Brain pericyte (primary cell): ENCODE measurements at places on chromosomes 6 and 20.

- DNase-seq = no peak
Observed at GRCh38 chr20:46642265-46642968, 8.8 kb downstream of the SLC13A3 start.

DNA sequence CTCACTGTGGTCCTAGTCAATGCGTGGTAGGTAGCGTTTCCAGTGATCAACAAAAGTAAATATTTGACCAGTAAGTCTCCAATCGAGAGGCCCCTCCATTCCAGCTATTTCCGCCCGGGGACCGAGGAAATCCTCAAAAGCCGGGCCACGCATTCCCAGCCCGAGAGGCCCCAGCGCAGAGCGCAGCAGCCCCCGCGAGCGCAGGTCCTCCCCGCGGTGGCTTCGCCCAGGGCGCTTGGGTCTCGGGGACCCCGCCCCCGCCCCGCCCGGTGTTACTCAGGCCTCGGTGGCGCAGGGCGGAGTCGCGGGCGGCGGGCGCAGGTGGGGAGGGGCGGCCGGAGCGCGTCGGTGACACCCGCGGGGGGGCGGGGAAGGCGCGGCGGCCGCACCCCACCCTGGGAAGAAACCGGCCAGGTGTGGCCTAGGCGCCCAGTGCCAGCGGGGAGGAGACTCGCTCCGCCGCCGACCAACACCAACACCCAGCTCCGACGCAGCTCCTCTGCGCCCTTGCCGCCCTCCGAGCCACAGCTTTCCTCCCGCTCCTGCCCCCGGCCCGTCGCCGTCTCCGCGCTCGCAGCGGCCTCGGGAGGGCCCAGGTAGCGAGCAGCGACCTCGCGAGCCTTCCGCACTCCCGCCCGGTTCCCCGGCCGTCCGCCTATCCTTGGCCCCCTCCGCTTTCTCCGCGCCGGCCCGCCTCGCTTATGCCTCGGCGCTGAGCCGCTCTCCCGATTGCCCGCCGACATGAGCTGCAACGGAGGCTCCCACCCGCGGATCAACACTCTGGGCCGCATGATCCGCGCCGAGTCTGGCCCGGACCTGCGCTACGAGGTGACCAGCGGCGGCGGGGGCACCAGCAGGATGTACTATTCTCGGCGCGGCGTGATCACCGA, at the start of gene DSP:
DSP (plus strand) TSS at position 497 of the 890 bp plus-strand sequence; CDS start at position 742, 245 bp downstream.
- no peak for DNase-seq

DNA sequence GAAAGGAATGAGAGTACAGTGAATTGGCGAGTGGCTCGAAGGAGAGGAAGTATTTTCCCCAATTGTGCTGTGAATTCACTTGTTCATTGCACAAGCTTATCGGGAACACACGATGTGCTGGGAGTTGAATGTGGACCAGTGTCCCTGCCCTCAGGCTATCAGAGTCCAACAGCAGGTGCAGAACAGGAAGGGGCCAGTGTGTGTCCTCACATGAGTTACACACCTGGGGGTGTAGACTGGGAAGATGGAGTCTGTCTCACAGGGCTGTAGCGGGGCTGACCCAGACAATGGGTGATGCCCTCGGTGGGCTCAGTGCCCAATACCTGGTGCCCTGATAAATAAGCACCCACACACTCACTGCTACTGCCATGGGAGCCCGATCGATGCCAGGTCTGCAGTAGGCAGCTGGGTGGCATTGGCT, 14.4 kb downstream of the DUSP22 start:
- DNase-seq = no peak

GRCh38 chr6:80268865-80269730, 162.6 kb downstream of the BCKDHB start:
- no peak for DNase-seq

DNA sequence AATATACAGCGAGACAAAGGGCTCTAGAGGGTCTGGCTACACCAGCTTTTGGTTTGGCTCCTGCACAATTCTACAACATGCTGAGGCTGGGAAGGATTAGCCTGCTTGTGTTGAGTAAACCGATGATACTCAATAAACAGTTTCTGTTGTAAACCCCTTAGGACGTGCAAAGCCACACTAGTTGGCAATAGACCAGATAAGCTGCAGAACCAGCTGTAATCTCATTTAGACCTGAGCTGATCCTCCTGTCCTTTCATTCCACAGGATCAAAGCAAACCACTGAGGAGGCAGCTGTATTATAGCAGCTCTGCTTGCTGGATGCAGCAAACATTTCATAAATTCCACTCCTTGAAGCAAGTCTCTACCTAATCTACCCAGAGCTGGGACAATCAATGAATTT, 79.7 kb downstream of the MMS22L start:
- no peak for DNase-seq

- DNase-seq = no peak
Observed at GRCh38 chr6:168138436-168138835, 59.4 kb upstream of the FRMD1 start.

DNA sequence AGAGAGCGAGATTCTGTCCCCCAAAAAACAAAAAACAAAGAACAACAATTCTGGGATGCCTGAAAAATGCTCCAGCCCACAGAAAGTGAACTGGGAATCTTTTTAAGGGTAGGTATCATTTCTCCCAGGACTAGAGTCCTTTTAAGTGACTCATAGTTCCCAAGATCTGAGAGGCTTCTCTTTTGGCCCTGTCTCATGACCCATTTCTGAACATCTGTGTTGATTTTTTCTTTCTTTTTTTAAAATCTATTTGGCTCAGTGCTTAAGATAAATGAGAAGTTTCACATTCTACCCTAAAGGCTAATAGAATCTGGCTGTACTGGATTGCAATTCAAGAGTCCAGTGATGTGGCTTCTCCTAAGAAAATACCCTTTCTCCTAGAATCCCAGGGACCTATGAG, 217.6 kb upstream of the FOXQ1 start:
- DNase-seq = no peak

- no peak for DNase-seq
Observed at GRCh38 chr20:2606507-2607006, 45.9 kb upstream of the NOP56 start.

- DNase-seq = no peak
Observed at GRCh38 chr6:155419161-155419560, 36.5 kb downstream of the NOX3 start.

- DNase-seq = no peak
Observed at GRCh38 chr6:90442366-90442765, 144.5 kb downstream of the MAP3K7 start.

DNA sequence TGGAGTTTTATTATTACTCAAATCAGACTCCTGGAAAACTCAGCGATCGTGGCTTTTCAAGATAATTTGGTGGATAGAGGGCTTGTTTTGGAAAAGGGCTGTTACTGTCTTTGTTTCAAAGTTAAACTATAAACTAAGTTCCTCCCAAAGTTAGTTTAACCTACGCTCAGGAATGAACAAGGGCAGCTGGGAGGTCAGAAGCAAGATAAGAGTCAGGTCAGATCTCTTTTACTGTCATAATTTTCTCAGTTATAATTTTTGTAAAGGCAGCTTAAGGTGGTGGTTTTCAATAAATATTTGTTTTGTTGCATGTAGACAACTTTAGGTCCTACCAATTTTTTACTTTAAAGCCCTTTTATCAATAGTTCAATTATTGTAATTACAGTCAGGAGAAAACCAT, 9.2 kb upstream of the GABRR2 start:
- DNase-seq = no peak

- no peak for DNase-seq
Observed at GRCh38 chr6:119390247-119390793, 40.8 kb upstream of the MAN1A1 start.

- DNase-seq = no peak
Observed at GRCh38 chr6:68059899-68060298, 575.2 kb upstream of the ADGRB3 start.

DNA sequence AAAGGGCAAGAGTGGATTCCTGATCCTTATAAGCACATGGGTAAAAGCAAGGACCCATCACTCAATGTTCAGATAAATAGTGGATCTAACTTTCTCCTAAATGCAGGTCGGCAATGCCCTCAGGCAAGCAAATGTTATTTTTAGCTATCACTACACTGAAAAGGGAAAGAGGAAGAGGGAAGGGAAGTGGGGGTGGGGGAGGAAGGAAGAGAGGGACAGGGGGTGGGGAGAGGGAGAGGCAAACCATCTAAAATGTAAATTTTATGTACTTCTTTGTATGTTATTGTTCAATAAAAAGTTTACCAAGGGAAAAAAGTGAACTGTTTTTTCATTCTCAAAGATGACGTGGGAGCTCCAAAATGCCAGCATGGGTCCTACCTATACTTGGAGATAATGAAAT, 44.2 kb downstream of the CHD6 start:
- DNase-seq = no peak

DNA sequence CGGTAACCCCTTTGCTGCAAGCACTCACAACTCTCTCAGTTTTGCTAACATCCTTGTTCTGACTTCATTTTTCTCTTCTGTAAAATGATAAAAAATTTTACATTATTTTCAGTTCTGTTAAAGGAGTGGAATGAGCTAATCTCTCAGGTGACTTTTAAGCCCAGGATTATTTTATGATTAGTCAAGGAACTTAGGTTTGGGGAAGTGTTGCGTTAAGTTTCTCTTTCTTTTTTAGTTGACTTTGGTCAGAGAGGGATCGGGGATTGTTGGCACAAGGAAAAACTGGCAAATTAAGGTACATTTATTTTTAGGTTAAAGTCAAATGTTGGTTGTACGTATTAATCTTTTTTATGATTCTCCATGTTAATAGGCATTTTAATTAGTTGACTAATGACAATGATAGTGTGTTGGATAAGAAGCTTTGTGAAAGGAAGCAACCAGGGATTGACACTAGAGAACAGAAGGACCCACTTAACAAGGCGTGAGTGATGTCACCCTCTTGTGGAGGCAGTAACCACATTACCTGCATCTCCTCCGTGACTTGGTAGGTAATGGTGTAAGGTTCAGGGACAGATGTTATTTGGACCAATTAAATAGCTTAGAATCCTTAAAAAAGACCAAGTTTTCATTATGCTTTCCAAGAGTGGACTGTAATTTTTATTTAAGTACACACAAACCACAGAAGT, 31.6 kb downstream of the CD83 start:
- DNase-seq = no peak

DNA sequence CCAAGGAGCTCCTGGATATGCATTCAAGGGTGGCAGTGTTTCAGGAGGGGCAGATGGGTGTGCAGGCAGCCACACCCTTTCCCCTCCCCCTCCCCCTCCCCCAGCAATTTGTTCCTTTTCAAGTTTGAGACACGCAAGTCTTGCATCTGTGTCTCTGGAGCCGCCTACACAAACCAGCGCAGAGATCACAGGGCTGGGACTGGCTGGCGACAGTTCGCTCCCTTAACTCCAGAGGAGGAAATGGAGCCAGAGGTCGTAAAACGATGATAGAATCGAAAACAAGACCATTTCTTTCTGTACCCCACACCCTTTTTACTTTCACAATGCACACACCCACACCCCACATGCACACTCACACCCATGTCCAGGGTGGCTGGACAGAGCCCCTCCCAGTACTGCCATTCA, 163.1 kb downstream of the LY86 start:
- DNase-seq = no peak

- DNase-seq = no peak
Observed at GRCh38 chr20:4545526-4545925, 176.2 kb upstream of the PRND start.

DNA sequence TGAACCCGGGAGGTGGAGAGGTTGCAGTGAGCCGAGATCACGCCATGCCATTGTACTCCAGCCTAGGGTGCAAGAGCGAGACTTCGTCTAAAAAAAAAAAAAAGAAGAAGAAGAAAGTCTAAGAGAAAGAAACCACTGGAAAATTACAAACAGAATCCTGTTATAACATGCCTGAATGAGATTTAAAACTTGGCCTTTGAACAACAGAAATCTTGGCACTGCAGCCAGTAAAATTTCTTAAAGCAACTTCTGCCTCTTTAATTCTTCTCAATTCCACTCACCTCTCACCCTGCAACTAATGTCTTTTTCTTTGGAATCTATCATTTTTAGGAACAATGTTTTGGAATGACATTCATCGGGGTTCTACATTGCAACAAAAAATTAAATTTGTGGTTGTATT, 26.3 kb downstream of the PM20D2 start:
- DNase-seq = no peak

- no peak for DNase-seq
Observed at GRCh38 chr6:35056952-35057351, 84.2 kb downstream of the TCP11 start.

GRCh38 chr6:163836876-163837690, 422.6 kb downstream of the QKI start:
- DNase-seq = no peak

DNA sequence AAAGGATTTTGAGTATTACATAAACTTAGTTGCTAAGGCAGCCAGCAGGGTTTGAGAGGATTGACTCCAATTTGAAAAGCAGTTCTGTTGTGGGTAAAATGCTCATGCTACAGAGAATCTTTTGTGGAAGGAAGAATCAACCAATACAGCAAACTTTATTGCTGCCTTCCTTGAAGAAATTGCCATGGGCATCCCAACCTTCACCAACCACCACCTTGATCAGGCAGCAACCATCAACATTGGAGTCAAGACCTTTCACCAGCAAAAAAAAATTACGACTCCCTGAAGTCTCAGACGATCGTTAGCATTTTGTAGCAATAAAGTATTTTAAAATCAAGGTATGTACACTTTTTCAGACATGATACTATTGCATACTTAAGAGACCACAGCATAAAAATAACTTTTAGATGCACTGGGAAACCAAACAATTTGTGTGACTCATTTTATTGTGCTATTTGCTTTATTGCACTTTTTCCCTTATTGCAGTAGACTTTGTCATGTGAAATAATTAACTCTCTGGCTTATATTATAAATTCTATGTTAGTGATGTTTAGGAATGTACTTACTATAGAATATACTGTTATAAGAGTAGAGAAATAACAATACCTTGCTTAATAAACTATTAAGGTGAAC, 390.8 kb downstream of the CDKAL1 start:
- no peak for DNase-seq

GRCh38 chr6:141443032-141443431, 689.7 kb upstream of the GJE1 start:
- DNase-seq = no peak

GRCh38 chr6:167103041-167103891, 19.6 kb upstream of the CCR6 start:
- DNase-seq = no peak

DNA sequence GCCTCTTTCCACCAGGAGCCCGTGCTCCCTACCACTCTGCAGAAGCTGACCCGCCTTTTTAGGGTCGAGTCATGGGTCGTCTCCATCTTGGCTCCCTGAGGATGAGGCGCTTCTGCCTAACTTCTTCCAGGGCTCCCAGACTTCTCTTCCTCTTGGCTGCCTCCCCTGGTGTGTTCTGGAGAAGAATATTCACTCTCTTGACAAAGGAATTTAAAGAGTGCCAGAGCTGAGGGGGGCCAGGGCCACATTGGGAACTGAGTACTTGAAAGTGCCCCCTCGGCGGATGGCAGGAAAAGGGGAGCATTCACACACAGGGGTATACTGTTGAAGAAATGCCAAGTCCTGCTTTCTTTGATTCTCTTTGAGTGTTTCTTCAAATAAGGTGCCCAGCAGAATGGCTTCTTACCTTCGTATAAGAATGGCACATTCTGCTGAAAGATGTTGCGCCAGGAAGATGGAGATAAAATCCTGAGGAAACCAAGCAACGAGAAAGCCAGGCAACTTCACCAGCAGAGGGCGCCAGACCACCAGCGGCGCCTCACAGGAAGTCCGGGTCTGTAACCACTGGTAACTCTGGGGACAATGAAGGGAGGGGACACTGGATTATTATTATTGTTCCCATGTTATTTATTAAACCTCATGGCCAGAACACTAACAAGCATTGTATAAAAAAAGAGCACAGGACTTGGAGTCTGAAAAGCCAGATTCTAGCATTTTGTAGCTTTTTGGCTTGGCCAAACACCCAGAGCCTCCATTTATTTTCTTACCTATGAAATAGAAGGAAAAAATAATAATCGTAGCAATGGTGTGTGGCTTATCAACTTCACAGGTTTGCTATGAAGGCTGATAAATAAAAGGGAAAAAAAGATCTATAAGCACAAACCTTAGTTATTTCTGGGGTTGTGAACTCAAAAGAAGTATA, 176.7 kb downstream of the HACE1 start:
- no peak for DNase-seq
